ENCODE measurements at places on chromosomes 16 and 17.
A peak's percentile ranks its signal among the peaks of the same experiment; 100 is the strongest.

GRCh38 chr16:88346680-88347505 is 35.9 kb upstream of the ZNF469 start:
- DNase-seq = no peak

- no peak for DNase-seq
Observed at GRCh38 chr17:72165867-72166439, 45.1 kb downstream of the SOX9 start.

DNA sequence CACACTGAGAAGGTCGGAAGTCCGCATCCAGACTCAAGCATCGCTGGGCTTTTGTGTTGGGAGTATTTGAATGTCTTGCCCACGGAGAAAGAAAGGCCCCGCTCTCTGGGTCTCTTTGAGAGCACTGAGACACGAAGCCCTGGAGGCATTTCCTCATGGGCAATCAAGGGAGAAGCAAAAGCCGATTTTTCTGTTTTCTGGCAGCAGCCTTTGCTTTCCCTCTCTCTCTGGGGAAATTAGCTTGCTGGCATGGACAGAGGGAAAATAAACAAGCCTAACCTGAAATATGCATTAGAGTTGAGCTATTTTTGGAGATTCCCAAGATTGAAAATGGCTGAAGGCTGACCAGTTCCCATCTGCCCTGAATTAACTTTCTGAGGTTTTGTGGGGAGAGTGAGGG is 238.7 kb downstream of the HAPSTR1 start:
- DNase-seq = no peak

GRCh38 chr16:19118938-19119431 is 5.2 kb downstream of the ITPRIPL2 start:
- DNase-seq = peak; percentile 91

- DNase-seq = no peak
Observed at GRCh38 chr17:73394512-73395450, 83.0 kb upstream of the CDC42EP4 start.

GRCh38 chr17:36942019-36942599 is 4.8 kb downstream of the LHX1 start:
- DNase-seq = no peak

- no peak for DNase-seq
Observed at GRCh38 chr17:82835766-82836512, 3.9 kb downstream of the ZNF750 start.

- no peak for DNase-seq
Observed at GRCh38 chr17:58329035-58329809, 627 bp upstream of the TSPOAP1 start.

DNA sequence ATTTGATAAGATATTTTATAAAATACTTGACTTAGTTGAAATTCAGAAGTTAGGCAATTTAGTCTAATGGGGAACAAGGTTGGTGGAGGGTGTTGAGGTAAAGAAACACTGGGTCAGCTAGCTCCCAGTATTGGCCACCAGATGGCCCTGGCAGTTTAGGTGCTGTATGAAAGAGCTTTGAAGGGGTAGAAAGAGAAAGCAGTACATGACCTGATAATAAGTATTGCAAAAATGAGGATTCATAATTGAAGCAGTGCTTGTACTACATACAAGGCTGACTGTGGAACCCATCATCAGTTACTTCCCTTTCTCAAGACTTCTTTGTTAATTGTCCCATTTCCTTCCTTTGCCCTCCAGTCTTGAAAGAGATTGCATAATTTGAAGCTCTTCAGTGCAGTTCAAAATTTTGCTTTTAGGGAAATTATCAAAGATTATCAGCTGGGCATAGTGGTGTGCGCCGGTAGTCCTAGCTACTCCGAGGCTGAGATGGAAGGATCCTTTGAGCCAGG is 29.4 kb downstream of the TANC2 start:
- DNase-seq = peak; percentile 39

All from fibroblast of skin of abdomen (primary cell).